ENCODE measurements at places on chromosomes 4 and X.
A peak's percentile ranks its signal among the peaks of the same experiment; 100 is the strongest.

DNA sequence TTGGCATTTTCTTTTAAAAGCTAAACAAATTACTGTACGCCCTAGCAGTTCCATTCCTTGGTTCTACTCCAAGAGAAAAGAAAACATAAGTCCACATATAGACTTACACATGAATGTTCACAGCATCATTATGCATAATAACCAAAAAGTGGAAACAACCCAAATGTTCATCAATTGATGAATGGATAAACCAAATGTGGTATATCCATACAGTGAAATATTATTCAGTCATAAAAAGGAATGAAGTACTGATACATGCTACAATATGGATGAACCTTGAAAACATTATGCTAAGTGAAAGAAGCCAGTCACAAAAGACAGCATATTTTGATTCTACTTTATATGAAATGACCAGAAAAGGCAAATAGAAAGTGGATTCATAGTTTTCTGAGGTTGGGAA is 36.5 kb downstream of the MED14 start:
- no peak for DNase-seq

- no peak for DNase-seq
Measured at GRCh38 chrX:118062817-118063615, 53.6 kb downstream of the KLHL13 start.

DNA sequence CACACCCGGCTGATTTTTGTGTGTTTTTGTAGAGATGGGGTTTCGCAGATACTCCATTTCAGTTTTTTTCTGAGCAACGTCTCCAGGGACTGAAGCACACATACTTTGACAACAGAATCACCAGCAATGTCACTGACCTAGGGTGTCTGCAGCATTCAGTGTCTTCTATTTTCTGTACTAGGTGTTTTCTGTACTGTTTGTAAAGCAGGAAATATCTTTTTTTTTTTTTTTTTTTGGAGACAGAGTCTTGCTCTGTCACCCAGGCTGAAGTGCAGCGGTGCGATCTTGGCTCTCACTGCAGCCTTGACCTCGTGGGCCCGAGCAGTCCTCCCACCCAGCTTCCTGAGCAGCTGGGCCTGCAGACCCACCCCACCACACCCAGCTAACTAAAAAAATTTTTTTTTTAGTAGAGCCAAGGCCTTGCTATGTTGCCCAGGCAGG is 8.9 kb downstream of the ADD1 start:
- peak; percentile 38 for DNase-seq

DNA sequence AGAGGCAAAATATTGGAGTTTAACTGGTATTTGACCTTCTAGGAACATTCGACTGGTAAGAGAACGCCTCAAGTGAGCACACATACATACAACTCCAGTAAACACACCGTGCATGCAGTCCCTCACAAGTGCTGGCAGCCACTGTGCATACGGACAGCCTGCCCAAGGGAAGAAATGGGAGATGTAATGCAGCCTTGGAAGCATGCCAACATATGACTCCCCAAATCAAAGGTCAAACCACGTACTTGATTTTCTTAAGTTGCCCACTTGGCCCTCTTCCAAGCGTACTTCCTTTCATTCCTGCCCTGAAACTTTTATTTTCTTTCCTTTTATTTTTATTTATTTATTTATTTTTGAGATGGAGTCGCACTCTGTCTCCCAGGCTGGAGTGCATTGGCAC is 206.6 kb downstream of the SPRY1 start:
- no peak for DNase-seq

Measured in activated CD8-positive, alpha-beta memory T cell treated with anti-CD3 and anti-CD28 coated beads, Interleukin-2, amount 10 ng/mL, durations not matched to agents 7 days and 5 days (primary cell).